Activated CD4-positive, alpha-beta memory T cell treated with anti-CD3 and anti-CD28 coated beads, Interleukin-2, amount 10 ng/mL, durations not matched to agents 7 days and 5 days (primary cell): ENCODE measurements at places on chromosomes 4 and X. TPM values are rescaled to one million over a fixed set of nuclear protein-coding genes. Genes with fewer than 3 reads are reported as not detected.

DNA sequence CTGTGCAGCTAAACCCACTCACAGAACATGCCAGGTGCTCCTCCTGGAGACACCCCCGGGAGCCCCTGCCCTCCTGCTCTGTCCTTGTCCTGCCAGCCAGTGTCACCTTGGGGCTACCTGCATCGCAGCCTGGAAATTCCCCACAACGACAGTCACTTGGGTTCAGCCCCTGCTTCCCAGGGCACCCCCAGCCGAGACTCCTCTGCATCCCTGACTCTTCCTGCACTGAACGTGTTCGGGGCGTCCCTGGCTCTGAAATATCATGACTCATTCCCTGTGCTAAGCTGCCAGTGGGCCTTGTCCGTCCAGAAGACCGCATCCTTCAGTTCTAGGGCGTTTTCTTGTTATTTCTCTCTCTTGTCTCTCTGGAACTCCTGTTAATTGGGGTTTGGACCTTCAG lies 5.8 kb downstream of the CFAP99 start:
- DNase-seq = no peak
- H3K4me1 ChIP-seq = peaks cover 7% of the 10 kb centered on the region
- H3K27ac ChIP-seq = no peak overlapping the region
- no peaks in the 10 kb centered on the region for H3K36me3 ChIP-seq
- peaks cover 27% of the 10 kb centered on the region for H3K27me3 ChIP-seq

DNA sequence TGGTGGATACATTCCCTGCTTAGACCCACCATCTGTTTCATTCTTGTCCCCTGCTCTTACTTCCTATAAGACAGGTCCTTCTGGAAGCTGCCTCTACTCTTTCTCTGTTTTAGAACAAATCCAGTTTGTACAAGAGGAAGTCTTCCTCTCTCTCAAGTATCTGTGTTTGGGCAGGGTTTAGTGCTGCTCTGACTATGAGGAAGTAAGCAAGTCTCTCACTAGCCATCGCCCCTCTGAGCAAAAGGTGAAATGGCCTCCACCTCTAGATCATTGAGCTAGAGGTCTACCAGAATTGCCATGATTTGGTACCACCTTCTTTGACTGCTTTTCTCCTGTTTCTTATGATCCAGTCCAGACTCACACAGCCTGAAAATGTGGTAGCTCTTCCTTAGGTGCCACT lies 8.4 kb downstream of the BTK start:
- H3K4me1 ChIP-seq = no peaks in the 10 kb centered on the region
- H3K27me3 ChIP-seq = no peaks in the 10 kb centered on the region
- H3K27ac ChIP-seq = no peak overlapping the region
- H3K36me3 ChIP-seq = no peaks in the 10 kb centered on the region
- DNase-seq = no peak
- no peak overlapping the region for H3K4me3 ChIP-seq

GRCh38 chrX:130196466-130196865 lies 24.7 kb downstream of the RAB33A start:
- no peak for DNase-seq
- H3K27ac ChIP-seq = no peak overlapping the region
- no peaks in the 10 kb centered on the region for H3K36me3 ChIP-seq
- H3K4me3 ChIP-seq = no peak overlapping the region
- H3K27me3 ChIP-seq = no peaks in the 10 kb centered on the region
- peaks cover 8% of the 10 kb centered on the region for H3K4me1 ChIP-seq

Gene HSFX3
- not detected for total RNA-seq

Gene ENPP6
- 3.6 TPM for total RNA-seq

Gene CHRDL1
- total RNA-seq = not detected

Gene TBC1D1
- total RNA-seq = 58.8 TPM

DNA sequence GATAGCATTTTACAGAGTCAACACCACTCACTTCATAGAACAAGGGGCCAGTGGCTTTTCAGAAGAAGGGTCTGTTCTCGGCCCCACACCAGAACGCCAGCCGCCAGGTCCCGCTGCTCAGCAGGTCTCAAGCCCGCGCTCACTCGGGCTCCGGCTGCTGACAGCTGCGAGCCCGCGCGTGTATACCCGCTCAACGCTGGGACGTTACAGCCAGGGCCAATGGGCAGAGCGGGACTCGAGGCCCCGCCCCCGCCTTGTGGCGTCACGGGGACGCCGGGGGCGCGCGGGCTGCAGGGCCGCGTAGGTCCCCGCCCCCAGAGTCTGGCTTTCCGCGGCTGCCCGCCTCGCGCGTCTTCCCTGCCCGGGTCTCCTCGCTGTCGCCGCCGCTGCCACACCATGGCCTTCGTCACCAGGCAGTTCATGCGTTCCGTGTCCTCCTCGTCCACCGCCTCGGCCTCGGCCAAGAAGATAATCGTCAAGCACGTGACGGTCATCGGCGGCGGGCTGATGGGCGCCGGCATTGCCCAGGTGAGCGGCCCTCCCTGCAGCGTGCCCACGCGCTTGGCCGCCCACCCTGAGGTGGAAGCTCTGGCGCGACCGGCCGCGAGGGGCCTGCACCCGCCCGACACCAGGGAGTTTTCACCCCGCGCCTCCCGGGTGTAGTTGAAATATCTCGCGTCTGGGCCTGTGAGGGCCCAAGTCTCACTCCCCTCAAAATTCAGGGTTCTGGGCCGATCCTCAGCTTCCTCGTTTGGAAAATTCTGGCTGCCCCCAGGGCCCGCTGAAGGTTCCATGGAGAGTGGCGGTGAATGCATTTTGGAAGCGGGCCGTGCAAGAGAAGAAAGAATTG lies at the start of gene HADH:
TSS of gene HADH (plus strand) at position 353 of the 850 bp plus-strand sequence. CDS start at position 397, 44 bp downstream.
- peak; percentile 94 for DNase-seq
- H3K4me3 ChIP-seq = peak within 1 kb of the TSS; percentile 84
- peaks cover 35% of the 10 kb centered on the region for H3K4me1 ChIP-seq

Gene IQSEC2
- total RNA-seq = 0.20 TPM

- H3K27me3 ChIP-seq = peaks cover 31% of the 10 kb centered on the region
- H3K4me1 ChIP-seq = peaks cover 23% of the 10 kb centered on the region
Observed at GRCh38 chr4:144649646-144650045, 3.7 kb downstream of the HHIP start.

DNA sequence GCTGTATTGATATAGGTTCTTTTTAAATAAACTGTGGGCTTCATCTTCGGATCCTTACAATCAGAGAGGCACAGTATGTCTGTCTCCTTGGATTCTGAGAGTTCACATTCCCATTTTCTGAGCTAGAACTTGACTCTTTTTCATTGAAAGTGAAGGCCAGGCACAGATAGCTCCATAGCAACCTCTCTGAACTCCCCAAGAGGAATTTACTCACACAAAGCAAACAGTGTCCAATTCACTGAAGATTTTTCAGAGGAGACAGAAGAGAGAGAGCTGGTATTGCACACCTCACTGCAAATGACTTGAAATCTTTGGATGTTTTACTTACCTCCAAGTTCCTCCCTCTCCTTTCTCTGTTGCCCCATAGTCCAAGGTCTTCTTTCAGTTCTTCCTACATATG lies 130.9 kb upstream of the CASK start:
- no peaks in the 10 kb centered on the region for H3K4me1 ChIP-seq
- no peak overlapping the region for H3K27ac ChIP-seq
- no peak for DNase-seq
- H3K27me3 ChIP-seq = no peaks in the 10 kb centered on the region
- no peaks in the 10 kb centered on the region for H3K36me3 ChIP-seq

- peaks cover 46% of the 10 kb centered on the region for H3K36me3 ChIP-seq
- no peak overlapping the region for H3K4me3 ChIP-seq
- H3K27me3 ChIP-seq = no peaks in the 10 kb centered on the region
- DNase-seq = no peak
- peaks cover 33% of the 10 kb centered on the region for H3K4me1 ChIP-seq
Observed at GRCh38 chr4:36227913-36228312, 16.4 kb downstream of the ARAP2 start.

GRCh38 chr4:82493721-82494425 lies 63.5 kb downstream of the ENOPH1 start:
- no peak for DNase-seq
- no peak overlapping the region for H3K27ac ChIP-seq
- H3K36me3 ChIP-seq = no peaks in the 10 kb centered on the region
- H3K27me3 ChIP-seq = no peaks in the 10 kb centered on the region
- no peaks in the 10 kb centered on the region for H3K4me1 ChIP-seq

GRCh38 chrX:47311932-47312774 lies 58.2 kb upstream of the ZNF157 start:
- H3K4me1 ChIP-seq = no peaks in the 10 kb centered on the region
- DNase-seq = peak; percentile 45
- H3K36me3 ChIP-seq = no peaks in the 10 kb centered on the region
- no peak overlapping the region for H3K27ac ChIP-seq
- H3K4me3 ChIP-seq = no peak overlapping the region
- H3K27me3 ChIP-seq = no peaks in the 10 kb centered on the region

- no peak overlapping the region for H3K4me3 ChIP-seq
- no peak for DNase-seq
- H3K27me3 ChIP-seq = peaks cover 7% of the 10 kb centered on the region
- no peak overlapping the region for H3K27ac ChIP-seq
Observed at GRCh38 chr4:120855307-120856001, 67.1 kb downstream of the PRDM5 start.

DNA sequence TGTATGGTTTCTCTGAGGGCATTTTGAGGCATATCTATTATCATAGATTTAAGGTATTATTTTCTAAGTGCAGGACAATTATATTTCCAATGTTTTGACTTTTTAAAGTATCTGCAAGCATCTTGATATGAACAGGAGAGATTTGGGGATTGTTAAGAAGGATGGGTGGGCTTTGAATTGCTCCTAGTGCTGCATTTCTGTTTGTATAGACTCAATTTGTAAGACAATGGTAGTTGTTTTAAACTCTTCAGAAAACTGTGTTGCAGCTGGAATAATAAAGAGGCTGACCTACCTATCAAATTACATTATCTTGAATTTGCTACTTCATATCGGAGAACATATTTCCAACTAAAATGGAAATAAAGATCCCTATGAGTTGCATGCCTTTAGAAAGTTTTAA lies 570.3 kb downstream of the ADGRL3 start:
- no peak overlapping the region for H3K4me3 ChIP-seq
- no peaks in the 10 kb centered on the region for H3K36me3 ChIP-seq
- no peaks in the 10 kb centered on the region for H3K27me3 ChIP-seq
- no peaks in the 10 kb centered on the region for H3K4me1 ChIP-seq
- DNase-seq = no peak

- H3K4me1 ChIP-seq = peaks cover 8% of the 10 kb centered on the region
- peak; percentile 61 for DNase-seq
- H3K4me3 ChIP-seq = no peak overlapping the region
- H3K36me3 ChIP-seq = peaks cover 5% of the 10 kb centered on the region
Observed at GRCh38 chrX:47831788-47832187, 4.9 kb upstream of the ZNF81 start.

GRCh38 chr4:20137176-20137575 lies 114.5 kb upstream of the SLIT2 start:
- H3K4me1 ChIP-seq = no peaks in the 10 kb centered on the region
- no peaks in the 10 kb centered on the region for H3K27me3 ChIP-seq
- no peak for DNase-seq
- no peaks in the 10 kb centered on the region for H3K36me3 ChIP-seq
- H3K27ac ChIP-seq = no peak overlapping the region
- H3K4me3 ChIP-seq = no peak overlapping the region

DNA sequence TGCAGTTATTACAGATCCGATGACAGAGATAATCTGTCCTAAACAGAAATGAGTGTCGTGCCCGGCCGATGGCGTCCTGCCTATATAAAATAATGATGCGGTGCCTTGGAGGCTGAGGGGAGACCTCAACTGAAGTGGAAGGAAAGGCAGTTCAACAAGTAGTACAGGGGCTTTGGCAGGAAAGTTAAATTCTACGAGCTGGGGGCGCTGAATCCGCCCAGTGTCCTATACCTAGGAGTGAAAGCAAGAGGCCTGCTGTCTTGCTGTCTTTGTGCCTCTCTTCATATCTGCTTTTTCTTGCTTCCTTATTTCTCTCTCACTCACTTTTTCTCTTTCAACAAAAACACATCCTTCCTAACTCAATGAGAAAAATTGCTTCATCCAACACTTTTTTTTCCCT lies 82.2 kb upstream of the PRPS2 start:
- peak; percentile 21 for DNase-seq
- no peaks in the 10 kb centered on the region for H3K36me3 ChIP-seq
- H3K4me3 ChIP-seq = no peak overlapping the region
- H3K4me1 ChIP-seq = no peaks in the 10 kb centered on the region

DNA sequence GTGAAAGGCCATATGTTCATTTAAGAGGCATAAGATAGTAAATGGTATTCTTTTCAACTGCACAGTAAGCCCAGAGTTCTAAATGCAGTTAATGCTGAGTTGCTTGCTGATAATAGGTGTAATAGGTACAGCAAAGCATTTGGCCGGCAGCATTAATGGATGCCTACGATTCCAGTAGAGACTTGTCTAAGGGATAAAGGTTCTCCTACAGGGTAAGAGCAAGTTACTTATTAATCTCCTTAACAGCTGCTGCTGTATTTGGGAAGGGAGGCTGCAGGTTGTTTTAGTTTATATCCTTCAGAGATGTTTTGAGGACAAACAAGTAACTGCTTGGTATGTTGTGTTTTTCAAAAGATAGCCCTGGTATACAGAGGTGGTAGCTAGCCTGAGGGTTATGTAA lies 16.8 kb downstream of the TSPAN7 start:
- H3K27ac ChIP-seq = no peak overlapping the region
- no peaks in the 10 kb centered on the region for H3K4me1 ChIP-seq
- H3K4me3 ChIP-seq = no peak overlapping the region
- no peaks in the 10 kb centered on the region for H3K36me3 ChIP-seq

Gene RHOXF2B
- total RNA-seq = not detected

GRCh38 chr4:145722561-145722960 lies 42.6 kb downstream of the C4orf51 start:
- peaks cover 14% of the 10 kb centered on the region for H3K4me1 ChIP-seq
- H3K4me3 ChIP-seq = no peak overlapping the region
- H3K27ac ChIP-seq = no peak overlapping the region
- DNase-seq = no peak
- H3K36me3 ChIP-seq = no peaks in the 10 kb centered on the region
- peaks cover 6% of the 10 kb centered on the region for H3K27me3 ChIP-seq

Gene ARMCX4
- total RNA-seq = 2.5 TPM

DNA sequence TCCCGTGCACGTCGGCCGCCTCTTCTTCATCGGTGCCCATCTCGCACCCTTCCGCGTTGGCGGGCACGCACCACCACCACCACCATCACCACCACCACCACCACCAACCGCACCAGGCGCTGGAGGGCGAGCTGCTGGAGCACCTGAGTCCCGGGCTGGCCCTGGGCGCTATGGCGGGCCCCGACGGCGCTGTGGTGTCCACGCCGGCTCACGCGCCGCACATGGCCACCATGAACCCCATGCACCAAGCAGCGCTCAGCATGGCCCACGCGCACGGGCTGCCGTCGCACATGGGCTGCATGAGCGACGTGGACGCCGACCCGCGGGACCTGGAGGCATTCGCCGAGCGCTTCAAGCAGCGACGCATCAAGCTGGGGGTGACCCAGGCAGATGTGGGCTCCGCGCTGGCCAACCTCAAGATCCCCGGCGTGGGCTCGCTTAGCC lies 1.4 kb downstream of the POU4F2 start:
- peaks cover 15% of the 10 kb centered on the region for H3K4me1 ChIP-seq
- no peak overlapping the region for H3K27ac ChIP-seq
- peaks cover 8% of the 10 kb centered on the region for H3K36me3 ChIP-seq
- DNase-seq = no peak
